Astrocyte of the spinal cord (primary cell): ENCODE measurements at places on chromosomes 13 and 19.

DNA sequence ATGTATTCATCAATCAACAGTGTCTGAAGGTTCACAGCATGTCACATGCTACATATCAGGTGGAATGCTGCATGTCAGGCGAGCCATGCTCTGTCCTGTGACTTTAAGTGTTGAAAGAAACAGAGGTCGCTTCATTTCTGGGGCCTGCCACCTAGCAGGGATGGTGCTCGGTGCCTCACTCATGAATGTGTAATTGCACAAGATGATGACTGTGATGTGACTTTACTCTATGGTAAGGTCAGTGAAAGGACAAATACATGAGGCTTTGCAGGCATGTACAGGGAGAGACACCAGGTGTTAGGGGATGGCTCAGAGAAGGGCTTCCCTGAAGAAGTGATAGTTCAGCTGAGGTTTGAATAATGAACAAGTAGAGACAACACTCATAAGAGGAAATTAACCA is 66.7 kb downstream of the FRY start:
- DNase-seq: no peak

DNA sequence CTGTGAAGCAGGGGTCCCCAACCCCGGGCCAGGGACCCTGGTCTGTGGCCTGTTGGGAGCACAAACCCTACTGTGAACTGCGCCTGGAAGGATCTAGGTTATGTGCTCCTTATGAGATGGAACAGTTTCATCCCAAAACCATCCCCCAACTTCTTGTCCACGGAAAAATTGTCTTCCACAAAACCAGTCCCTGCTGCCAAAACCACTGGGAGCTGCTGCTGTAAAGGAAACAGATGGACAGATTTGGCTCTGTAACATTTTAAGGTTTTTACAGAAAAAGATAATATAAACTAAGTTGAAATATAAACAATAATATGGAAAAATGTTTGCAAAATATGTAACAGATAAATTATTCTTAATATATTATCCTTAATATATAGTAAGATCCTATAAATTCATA is 73.7 kb downstream of the COG6 start:
- DNase-seq: no peak

GRCh38 chr13:113749507-113749906 is 9.5 kb upstream of the TMEM255B start:
- DNase-seq: no peak

GRCh38 chr13:97583907-97584497 is 150.0 kb downstream of the RAP2A start:
- DNase-seq: no peak

- DNase-seq: peak; percentile 68
Measured at GRCh38 chr19:42254089-42254849, 659 bp downstream of the ERF start.

- DNase-seq: peak; percentile 71
Measured at GRCh38 chr13:111115965-111116521, 933 bp downstream of the ARHGEF7 start.

- DNase-seq: peak; percentile 26
Measured at GRCh38 chr13:93450191-93450621, 223.6 kb downstream of the GPC6 start.

DNA sequence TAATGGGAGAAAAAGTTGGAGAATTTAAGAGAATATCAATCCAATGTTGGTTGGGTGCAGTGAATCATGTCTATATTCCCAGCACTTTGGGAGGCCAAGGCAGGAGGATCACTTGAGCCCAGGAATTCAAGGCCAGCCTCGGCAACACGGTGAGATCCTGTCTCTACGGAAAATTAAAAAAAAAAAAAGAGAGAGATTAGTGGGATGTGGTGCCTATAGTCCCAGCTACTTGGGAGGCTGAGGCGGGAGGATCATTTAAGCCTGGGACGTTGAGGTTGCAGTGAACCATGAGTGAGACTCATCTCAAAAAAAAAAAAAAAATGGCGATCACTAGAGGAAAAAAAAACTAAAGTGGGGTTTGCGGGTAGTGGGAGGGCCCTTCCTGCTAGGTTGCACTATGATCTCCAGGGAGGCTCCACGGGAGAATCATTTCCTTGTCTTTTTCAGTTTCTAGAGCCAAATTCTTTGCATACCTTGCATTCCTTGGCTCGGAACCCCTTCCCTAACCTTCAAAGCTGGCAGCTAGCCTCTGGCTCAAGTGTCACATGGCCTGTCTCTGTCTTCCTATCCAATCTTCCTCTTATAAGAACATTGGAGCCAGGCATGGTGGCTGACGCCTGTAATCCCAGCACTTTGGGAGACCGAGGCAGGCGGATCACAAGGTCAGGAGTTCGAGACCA is 5.8 kb upstream of the ERCC2 start:
- DNase-seq: peak; percentile 87

GRCh38 chr19:3733549-3734309 is 25.5 kb downstream of the TJP3 start:
- DNase-seq: no peak

DNA sequence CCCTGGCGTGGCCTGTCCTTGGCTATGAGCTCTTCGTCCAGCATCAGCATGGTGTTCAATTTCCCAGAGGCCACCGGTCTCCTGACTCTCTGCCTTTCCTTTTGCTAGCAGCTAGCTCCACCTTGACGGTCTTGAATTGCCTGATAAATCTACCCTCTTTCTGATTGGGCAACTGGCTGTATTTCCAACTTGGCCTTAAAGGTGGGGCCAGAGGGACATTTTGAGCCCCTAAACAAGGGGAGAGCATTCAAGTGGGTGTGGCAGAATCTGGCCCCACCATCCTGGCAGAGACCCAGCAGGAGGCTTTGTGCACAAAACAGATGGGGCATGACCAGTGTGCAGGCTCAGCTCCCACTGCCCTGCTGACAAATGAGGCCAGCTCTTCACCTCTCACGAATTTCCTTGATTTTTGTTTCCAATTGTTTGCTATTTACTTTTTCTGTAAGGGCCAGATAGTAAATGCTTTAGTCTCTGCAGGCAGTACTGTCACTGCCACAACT is 148.9 kb upstream of the VSTM2B start:
- DNase-seq: no peak

- DNase-seq: no peak
Measured at GRCh38 chr19:29813642-29814041, 1.9 kb downstream of the CCNE1 start.

GRCh38 chr19:49408816-49409440 is 14.3 kb downstream of the PTH2 start:
- DNase-seq: no peak

GRCh38 chr19:13885826-13886365 is 9.0 kb downstream of the NANOS3 start:
- no peak for DNase-seq

DNA sequence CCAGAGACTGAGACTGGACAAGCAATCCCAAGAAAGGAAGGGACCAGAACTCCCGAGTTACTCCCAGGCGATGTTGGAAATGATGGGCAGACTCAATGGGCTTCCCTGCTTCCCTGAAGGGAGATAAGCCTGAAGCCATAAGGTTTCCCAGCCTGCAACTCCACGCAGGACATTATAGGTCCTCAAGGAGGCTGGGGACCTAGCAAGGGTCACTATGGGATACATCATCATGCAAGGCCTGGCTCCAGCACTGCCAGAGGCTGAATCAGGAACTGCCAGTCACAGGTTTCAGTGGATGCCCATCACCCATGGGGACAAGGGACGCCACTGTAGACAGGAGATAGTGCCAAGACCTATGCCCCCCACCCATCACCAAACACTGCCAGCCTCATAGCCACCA is 338.7 kb downstream of the IRS2 start:
- no peak for DNase-seq

DNA sequence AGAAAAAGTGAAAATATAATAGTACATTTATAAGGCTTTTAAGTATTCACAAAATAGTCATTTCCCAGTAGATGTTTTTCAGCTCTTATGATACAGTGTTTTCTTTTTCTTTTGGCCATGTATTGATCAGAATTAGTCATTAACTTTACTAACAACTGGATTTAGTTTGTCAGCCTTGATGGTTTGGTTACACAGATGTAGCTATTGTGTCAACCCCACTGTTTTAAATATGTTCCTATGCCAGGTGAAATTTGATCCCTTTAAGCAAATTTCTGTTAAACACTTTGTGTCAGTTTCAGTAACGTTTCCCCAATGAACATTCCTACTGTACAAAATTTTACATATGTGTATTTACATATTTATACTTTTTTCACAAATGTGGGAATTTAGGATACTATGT is 261.5 kb upstream of the STARD13 start:
- no peak for DNase-seq

DNA sequence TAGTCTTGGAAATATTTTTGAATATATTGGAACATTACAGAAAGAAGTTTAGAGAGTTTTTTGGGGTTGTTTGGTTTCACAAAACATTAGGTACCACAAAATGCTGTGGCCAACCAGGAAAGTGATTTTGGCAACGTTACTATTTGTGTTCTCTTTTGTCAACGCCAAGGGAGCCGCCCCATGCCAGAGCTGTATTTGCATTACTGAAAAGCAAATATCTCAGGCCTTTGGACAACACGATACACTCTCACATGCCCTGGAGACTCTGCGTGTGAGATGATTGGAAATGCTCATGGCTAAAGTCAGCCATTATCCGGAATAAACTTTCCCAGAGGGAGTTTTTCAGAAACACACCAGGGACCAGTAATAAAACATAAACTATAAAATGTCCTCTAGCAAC is 324.6 kb downstream of the SHISA2 start:
- DNase-seq: no peak
